ENCODE measurements at places on chromosomes 11 and 22.
A peak's percentile ranks its signal among the peaks of the same experiment; 100 is the strongest.

- DNase-seq: peak; percentile 75
Measured at GRCh38 chr11:130166457-130166784, 6.8 kb downstream of the ST14 start.

DNA sequence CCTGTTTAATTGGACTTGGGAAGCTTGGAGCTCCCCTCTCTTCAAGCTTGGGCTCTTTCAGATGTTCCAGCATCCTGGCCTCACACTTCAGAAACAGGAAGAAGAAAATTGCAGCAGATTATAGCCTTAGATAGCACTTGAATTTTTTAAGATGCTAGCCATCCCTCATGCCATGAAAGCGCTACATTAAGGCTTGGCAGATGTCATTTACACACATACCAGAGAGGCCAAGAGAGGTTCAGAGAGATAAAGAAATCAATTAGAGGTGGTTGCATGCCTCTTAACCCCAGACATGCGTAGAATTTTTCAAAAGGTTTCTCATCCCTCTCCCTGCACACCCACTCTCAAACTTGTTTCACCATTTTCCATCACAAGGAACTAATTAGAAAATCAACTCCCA, 31.9 kb upstream of the DBX1 start:
- DNase-seq: no peak

GRCh38 chr11:64181506-64182411, 4.2 kb upstream of the STIP1 start:
- peak; percentile 94 for DNase-seq

DNA sequence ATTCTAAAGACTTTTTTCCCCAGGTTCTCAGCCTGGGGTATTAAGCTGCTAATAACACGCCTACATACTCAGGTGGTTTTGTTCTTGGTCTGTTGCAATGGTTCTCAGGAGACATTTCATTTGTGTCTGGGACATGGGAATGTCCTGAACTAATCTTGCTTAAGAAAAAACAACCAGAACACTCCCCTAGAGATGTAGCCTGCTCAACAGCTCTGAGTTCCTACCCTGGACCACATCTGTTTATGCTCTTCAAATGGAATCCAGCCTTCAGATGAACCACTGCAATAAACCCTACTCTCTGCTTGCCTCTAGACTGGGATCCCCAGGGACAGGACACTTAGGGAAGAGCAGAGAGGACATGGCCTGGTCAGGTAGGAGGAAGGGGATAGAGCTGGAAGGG, 29.9 kb downstream of the RELT start:
- DNase-seq: peak; percentile 55

GRCh38 chr11:119207415-119207960, 1.3 kb downstream of the CBL start:
- no peak for DNase-seq
